ENCODE measurements at places on chromosomes 7 and 10. TPM values are rescaled to one million over a fixed set of nuclear protein-coding genes. Genes with fewer than 3 reads are reported as not detected.
A peak's percentile ranks its signal among the peaks of the same experiment; 100 is the strongest.

DNA sequence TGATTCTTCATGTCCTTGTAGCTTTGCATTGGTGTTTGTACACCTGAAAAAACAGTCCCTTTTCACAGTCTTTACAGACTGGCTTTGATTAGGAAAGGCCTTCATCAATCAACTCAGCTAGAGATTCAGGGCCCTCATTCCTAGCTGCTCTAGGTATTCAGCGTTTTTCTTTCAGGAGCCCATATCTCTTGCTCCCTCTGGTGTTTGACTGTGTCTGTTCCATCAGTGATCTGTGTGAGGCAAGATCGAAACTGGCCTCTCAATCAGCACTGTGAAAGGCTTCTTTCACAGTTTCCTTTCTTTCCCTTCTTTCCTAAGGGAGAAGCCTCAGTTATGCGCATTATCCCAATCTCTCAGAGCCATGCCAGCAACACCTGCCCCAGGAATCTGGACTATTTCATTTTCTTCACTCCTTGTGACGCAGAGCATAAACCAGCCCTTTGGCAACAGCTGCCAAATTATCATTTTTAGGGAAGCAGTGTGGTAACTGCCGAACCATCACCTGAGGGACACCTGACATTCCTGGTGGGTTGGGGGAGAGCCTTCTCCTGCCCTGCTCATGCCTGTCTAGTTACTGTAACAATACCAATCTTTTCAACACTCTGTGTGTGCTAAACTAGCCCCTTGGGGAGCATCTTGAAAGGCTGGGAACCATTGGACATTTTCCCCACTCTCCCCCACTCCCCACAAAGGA lies 75.7 kb upstream of the CCDC71L start:
- no peak for DNase-seq

DNA sequence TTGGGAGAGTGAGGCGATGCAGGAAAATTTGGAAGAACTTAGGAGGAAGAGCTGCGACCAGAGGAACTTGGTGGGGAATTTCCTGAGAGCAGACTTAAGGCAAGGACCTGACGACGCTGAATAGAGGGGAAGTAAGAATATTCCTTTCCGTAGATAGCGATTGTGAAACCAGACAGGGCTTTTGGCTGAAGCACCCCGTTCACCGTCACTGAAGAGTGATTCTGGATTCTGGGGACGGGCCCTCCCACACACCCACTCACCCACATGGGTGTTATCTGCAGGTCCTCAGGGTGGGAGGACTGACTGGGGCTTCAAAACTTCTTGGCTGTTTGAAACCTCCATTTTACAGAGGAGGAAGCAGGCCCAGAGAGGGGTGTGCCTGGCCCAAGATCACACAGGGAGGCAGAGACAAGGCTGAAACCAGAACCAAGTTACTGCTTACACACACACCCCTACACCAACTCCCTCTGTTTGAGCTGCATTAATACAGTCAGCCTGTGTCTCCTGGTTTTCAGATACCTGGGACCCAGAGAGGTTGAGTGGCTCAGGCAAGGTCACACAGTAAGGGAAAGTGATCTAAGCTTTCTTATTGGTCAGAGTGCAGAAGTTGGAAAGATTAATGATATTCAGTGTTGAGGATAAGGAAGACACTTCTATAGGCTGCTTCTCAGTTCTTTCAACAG lies 37.2 kb upstream of the CDH23 start:
- no peak for DNase-seq

SPDYE16 gene
- not detected for total RNA-seq

GRCh38 chr10:101611096-101611905 lies 23.2 kb downstream of the DPCD start:
- no peak for DNase-seq

GRCh38 chr7:16367115-16367514 lies 54.2 kb downstream of the CRPPA start:
- DNase-seq = no peak

DNA sequence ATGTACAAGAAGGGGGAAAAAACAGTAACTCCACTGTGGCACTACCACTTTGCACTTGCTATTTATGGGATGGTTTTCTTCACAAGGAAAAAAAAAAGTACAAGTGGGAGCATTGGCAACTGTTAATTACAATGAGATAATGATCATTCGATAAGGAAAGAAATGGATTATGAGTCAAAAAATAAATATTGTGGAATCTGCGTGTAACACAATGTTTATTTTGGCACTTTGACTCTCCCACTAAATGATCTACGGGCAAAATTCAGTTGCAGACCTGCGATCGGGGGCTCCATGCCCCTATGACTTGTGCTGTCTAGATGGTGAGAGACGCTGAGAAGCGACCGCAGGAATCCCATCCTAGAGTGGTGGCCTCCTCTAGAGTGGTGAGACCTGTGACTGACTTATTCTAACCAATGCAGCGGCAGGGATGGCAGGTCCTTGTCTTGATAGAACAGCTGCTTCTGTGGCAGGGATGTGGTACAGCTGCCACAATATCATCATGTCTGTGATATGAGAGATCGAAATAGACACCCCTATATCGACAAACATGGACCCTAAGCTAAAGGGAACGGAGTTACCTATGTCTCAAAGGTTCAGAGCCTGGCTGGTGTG lies 345.0 kb upstream of the KLF6 start:
- DNase-seq = no peak

GPR141 gene
- 2.5 TPM for total RNA-seq

HMX2 gene
- total RNA-seq = not detected

DNA sequence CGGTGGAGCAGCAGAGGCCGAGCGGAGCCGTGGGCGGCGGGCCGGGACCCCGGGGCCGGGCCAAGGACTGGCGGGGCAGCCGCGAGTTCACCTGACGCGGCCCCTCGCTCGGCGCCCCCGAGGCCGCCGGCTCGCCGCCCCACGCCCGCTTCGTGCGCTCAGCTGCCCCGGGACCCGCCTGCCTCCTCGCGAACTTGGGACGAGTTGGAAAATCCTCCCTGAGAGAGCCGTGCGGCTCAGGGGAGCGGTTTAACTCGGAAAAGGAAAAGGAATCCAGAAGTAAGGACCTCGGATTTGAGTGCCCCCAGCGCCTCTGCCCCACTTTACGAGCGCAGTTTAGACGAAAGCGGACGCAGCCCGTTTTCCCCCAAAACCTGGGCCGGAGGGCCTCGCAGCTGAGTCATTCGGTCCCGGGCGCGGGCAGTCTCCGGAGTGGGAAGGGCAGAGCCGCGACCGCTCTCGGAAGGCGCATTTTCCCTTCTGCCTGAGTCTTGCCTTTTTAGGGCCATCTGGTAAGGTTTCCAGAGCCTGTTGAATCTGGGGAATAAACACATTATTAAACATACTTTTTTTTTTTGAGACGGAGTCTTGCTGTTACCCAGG lies 744 bp downstream of the CREM start:
- peak; percentile 92 for DNase-seq

DNA sequence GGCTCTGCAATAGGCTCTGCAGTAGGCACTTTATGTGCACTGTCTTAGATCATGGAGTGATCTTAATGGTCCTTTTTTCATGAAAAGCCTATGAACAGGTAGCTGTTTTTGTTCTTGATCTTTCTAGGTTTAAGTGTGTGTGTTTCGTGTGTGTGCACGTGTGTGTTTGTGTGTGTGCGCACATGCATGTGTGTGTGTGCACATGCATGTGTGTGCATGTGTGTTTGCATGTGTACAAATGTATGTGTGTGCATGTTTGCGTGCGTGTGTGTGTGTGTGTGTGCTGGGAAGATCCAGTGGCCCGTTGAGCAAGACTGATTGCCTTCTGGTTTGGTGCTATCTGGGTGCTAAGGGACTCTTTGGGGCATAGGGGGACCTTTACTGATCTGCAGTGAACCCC lies 334.8 kb downstream of the GLRX3 start:
- no peak for DNase-seq

DNA sequence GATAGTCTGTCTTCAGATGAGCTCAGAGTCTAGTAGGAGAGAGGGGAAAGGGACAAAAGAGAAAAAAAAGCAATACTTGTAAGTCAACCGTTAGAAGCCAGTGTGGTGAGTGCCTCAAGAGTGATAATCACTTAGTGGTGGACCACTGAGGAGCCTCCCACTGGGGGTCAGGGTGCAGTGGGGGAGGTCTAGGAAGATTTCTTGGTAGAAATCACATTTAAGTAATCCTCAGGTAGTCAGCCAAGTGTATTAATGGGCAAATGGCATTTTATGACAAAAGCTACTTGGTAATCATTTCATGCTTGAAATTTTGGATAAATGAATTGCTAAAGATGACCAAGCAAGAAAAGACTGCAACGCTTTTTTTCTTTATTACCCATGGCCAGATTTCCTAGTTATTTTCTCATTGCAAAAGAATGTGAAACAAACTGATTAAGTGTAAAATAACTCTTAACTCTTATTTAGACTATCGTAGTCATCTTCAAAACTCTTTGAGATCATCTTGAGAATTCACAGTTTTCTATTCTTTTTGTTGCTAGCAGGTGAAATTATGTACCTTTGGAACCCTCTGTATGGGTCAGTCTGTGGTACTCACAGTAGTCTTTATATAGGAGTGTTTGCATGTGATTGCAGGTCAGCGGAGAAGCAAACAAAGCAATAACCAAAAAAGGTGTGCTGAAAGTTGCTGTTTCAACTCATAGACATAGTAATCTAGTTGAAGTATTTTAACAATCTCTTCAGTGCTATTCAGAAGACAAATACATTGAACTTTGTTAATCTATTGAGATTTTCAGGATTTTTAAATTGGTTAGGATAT lies 63.9 kb downstream of the PPP1R9A start:
- DNase-seq = no peak
